Activated CD4-positive, alpha-beta T cell treated with anti-CD3 and anti-CD28 coated beads for 48 hours (primary cell): ENCODE measurements at places on chromosomes 6 and 20.
A peak's percentile ranks its signal among the peaks of the same experiment; 100 is the strongest.

DNA sequence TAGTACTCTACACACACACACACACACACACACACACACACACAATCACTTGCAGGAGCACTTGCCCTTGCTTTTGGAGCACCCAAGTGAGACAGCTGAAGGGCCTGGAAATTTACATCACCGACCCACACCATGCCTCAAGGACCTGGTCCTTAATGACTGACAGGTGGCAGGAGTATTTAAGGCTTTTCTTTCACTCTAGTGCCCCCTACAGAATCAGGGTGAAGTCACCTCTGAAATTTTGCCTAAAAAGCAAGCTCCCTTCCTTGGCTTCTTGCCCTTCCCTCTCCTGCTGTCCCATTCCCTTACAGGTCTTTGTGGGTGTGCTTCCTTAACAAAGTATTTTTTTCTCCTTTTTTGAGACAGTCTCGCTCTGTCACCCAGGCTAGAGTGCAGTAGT, 353.5 kb upstream of the IRAK1BP1 start:
- DNase-seq = no peak

DNA sequence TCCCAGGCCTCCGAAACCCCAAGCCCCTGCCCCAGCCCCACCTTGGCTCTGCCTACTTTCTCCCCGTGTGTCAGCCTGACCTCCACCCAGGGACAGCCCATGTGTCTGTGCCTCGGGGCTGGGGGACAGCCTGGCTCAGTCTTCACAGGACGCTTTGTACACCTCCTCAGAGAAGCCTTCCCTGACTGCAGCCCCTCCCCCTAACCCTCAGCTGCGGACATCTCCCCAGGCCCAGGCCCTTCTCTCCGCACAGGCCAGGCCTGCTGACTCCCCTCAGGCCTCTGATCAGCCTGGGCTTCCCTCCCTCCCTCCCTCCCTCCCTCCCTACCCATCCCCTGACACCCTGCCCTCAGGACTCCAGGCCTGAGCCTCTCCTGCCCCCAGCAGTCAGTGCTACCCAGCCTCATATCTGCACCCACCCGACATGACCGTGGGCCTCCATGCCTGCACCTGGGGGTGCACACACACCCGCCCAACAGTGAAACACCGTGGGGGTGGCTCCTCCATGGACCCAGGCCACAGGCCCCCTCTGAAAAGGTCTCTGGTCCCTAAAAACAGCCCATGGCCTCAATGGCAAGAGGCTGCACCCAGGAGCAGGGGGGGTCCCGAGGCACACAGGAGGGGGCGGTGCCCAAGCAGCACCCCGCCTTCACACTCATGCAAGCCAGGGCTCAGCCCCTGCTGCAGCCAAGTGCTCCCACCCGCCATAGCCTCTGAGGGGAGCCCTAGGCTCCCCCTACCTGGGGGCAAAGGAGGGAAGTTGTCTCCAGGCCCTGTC, 12.9 kb downstream of the LAMA5 start:
- no peak for DNase-seq

DNA sequence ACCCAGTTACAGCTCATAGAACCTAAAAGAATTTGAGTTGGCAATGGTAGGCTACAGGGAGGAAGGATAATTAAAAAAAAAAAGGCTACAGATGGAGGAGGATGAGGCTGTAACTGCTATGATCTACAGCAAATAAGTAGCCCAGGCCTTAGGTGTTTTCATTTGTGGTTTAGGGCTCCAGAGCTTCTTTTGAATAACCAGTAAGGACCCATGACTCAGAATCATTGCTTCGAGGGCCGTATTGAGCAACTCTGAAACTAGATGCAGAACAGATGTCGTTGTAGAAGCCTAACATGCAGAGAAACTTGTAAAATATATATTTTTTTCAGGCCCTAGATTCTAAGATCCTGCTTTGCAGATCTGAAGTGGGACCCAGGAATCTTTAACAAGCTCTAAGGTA, 19.0 kb upstream of the ASIP start:
- peak; percentile 25 for DNase-seq

DNA sequence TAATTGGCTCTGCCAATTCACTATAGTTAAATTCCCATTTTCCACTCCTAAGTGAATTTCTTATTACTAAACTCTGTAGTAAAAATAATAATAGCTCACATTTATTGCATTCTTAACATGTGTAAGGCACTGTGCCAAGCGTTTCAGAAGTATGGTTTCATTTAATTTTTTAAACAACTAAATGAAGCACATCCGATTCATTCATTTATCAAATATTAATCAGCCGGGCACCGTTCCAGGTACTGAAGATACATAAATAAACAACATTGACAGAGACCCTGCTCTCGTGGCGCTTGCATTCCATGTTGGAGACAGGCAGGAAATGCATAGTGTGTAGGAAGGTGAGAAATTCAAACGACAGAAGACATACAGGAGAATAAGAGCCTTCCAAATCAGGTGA, 423.2 kb upstream of the JARID2 start:
- DNase-seq = no peak

DNA sequence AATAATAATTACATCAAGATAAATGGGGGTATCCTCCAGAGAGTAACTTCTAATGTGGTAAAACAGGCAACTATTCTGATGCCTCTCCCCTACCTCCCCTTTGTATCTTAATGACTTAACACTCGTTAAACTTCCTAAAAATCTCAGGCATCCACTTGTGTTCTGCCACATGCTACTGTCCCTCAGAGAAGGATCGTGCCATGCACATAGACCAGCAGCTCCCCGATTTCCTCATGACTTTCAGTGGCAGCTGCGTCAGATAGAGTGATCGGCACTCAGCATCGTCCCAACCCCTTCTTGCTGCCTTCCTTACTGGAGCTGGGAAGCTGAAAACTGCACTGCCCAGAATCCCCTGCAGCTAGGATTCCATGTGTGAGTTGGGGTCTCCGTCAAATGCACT, 32.1 kb downstream of the RIPOR2 start:
- DNase-seq = no peak
